AG09319 (cell line): ENCODE measurements at places on chromosomes 1 and 21.

- DNase-seq: no peak
Measured at GRCh38 chr1:160094806-160095205, 3.6 kb downstream of the IGSF8 start.

DNA sequence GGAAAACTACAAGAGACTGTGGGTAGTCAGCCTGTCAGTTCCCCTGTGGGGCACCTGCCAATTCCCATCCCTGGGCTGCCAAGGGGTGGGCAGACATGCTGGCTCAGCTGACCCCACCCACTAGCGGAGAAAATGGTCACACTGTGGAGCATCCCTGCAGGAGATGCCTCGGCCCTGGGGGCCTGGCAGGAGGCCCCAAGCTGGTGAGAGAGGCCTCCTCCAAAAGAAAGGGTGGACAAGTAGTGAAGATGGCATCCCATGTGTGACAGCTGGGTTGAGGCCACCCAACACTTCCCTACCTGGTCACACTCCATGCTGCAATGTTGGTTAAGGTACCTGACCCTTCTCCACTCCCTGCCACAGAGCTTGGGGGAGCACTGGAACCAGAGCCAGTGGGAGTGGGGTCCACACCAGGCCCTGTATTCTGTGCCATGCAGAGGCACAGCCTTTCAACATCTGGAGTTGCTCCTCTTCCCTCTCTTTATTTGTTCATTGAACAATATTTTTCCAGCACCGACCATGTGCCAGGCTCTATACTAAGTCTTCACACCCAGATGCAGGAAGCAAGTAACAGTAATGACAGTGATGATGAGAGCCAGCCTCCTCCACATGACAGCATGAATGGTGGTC, 59.5 kb downstream of the KLHDC7A start:
- no peak for DNase-seq

GRCh38 chr1:38244218-38244845, 197.7 kb upstream of the POU3F1 start:
- DNase-seq: no peak

GRCh38 chr1:115251856-115252255, 86.2 kb downstream of the NGF start:
- peak; percentile 83 for DNase-seq

GRCh38 chr1:203290261-203291089, 14.8 kb upstream of the BTG2 start:
- DNase-seq: no peak

DNA sequence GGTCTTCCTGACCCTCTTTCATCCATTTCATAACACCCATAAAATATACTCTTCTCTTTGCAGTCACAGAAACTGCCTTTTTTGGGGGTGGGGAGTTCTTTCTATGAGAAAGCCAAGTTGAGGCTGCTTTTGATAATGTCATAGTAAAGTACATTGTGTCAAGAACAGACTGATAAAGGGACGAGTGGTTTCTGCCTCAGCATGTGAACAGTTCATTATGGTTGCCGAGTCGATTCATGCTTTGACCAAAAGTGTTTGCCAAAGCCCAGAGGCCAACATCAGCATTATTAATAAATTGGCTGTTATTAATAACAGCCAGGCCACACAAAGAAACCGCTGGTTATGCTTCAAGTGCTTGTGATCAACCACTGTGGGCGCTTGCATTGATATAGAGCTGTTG, 162.0 kb downstream of the HUNK start:
- no peak for DNase-seq

DNA sequence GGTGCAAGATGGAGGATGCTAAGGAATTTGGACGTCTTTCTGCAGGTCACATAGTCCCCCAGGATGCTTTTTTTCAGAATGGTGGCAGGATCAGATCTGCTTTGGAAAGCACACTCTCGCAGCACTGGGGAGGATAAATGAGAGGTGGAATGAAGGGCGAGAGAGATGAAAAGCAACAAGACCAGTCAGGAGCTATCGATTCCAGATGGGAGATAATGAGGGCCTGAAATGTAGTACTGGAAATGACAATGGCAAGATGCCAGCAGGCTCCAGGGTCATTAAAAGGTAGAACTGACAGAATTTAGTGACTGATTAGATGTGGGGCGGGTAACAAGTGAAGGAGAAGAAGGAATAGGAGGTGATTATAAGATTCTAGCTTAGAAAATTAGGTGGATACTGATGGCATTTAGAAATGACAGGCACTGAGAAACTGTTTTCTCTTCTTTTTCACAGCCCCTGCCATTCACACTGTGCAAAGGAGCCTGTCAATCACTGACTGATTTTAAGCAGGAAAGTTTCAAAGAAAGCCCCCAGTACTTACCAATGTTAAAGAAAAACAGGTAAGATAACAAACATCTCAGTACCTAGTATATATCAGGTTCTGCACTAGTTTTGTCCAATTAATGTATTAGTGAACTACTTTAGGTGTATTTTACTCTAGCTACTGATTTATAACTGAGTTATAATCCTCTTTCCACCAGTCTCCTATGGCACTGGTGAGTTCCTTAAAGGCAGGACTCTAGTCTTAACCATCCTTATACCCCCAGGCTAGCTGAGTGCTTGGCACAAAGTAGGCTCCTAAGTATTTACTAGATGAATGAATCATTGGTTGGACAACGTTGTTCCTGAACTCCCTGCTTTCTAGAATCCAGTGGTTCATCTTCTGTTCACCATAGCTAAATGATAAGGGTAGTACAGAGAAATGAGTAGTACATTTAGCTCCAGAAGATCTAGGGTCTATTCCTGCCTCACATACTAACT, 9.2 kb downstream of the PIGM start:
- DNase-seq: no peak

DNA sequence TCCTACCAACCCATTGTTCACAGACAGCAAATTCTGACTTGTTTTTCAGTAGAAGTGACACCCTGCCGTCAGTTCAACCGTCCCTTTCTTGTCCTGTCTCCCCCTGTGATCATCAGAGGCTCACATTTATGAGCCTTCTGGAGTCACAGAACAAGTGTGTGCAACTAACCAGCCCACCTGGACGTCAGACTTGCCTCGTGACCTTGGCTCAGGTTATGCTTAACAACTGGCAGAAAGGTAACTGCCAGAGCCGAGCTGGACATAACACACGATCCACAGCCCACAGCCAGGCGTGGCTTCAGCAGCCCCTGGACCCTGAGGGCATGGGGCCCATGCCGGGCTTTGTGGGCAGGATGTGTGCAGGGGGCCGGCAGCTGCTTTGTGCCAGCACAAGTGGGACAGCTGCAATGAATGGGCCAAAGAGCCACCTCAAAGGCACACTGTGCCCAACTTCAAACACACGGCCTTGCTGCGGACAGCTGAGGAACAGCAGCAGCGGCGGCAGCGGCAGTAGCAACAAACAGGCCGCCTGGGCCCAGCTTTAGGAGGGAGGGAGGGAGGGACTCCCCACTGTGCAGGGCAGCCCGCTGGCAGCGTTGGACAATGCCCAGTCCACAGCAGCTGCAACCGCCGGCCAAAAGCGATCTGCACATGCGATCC, 103.9 kb downstream of the ZBTB18 start:
- no peak for DNase-seq
